ENCODE measurements at places on chromosomes 13 and 19.

GRCh38 chr19:52170863-52171320 lies 529 bp downstream of the ZNF836 start:
- no peak for DNase-seq

DNA sequence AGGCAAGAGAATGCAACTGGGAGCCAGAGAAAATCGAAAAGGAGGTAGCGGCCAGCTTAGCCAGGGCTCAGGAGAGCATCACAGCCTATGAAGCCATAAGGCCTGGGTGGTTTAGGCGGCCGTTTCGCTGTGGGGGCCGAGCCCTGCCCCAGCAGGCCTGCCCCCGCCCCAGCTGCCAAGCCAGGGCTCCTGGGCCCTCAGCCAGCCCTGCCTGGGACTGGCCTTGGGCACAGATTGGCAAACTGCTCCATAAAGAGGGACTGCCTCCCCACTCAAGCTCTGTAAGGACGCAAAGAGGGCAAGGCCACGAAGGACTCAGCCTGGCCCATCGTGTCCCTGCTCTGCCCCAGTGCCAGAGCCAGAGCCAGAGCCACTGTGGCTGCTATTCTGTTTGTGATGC lies 10.2 kb downstream of the ZNF653 start:
- no peak for DNase-seq

- peak; percentile 34 for DNase-seq
Observed at GRCh38 chr19:18205200-18205892, 1.5 kb upstream of the RAB3A start.

DNA sequence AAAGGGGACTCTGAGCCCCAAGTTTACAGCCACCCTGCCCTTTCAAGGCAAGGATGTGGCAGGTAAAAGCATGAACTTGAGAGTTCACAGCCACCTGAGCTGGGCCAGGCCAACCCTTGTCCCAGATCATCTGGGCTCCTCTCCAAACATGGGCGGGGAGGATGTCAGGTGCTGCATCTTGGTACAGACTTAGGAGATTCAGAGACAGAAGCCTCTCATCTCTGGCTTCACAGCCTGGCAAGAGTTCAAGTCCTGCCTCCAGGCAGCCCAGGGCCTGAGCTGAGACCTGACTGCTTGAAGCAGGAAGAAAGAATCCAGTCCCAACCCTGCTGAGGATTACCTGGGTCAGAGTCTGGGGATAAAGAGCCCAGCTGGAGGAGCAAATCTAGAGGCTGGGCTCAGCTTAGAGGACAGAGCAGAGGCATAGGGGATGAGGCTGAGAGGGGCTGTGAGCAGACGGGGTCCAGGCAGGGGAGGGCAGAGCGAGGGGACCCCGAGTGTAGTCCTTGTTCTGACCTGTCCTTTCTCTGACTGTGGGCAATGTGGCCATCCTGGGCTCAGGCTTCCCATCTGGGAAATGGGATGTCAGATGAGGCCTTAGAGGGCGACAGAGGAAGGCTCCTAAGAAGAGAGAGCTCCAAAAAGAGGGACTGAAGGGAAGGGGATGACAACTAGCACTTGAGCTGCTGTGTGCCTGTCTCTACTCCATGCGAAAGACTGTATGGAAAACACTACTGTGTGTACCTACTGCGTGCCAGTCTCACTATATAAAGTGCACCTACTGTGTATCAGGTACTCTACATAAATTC lies 6.6 kb upstream of the OR10H5 start:
- DNase-seq, result no peak

DNA sequence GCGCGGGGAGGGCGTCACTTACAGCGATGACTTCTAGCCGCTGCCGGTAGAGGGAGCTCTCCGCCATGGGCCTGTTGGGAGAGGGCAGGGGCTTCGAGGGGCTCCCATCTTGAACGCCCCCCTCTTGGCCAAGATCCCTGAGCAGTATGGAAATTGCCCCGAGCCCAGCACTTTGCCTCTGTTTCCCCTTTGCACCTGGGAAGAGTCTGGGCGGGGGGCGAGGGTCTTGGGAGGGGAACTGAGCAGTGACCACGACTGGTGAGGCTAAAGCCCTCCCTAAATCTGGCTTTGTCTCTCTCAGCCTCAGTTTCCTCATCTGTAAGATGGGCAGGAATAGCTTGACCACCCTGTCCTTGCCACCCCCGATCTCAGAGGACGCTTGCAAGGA lies 2.8 kb downstream of the PALM3 start:
- no peak for DNase-seq

- no peak for DNase-seq
Observed at GRCh38 chr13:76758257-76758656, 127.9 kb downstream of the KCTD12 start.

GRCh38 chr19:38535212-38535611 lies 82.5 kb downstream of the MAP4K1 start:
- DNase-seq, result no peak

All from T follicular helper cell (primary cell).